ENCODE measurements at places on chromosomes 2 and 18. TPM values are rescaled to one million over a fixed set of nuclear protein-coding genes. Genes with fewer than 3 reads are reported as not detected.
A peak's percentile ranks its signal among the peaks of the same experiment; 100 is the strongest.

Gene LGALSL
- polyA plus RNA-seq = 6.5 TPM

DNA sequence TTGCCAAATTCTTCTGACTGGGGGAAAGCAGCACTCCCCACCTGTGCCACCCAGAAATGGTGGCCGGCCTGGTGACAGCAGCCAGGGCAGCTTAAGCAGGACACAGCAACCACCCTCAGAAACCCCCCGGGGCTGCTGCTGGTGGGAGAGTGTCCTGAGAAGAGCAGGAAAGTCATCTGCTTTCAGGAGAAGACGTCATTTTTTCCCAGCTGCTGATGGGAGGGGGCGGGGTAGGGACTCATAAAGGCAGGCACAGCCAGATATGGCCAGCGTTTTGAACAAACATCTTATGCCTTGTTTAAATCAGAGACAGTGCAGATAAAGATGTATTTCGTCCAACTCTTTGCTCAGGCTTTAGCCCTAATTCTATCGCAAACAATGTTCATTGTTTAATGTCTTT lies 139.5 kb downstream of the LRRC30 start:
- peak; percentile 40 for DNase-seq
- no peak overlapping the region for H3K4me3 ChIP-seq
- no peaks in the 10 kb centered on the region for H3K4me1 ChIP-seq
- H3K27me3 ChIP-seq = no peaks in the 10 kb centered on the region

Gene HOXD8
- polyA plus RNA-seq = 8.2 TPM

Gene SLC30A3
- 0.68 TPM for polyA plus RNA-seq

DNA sequence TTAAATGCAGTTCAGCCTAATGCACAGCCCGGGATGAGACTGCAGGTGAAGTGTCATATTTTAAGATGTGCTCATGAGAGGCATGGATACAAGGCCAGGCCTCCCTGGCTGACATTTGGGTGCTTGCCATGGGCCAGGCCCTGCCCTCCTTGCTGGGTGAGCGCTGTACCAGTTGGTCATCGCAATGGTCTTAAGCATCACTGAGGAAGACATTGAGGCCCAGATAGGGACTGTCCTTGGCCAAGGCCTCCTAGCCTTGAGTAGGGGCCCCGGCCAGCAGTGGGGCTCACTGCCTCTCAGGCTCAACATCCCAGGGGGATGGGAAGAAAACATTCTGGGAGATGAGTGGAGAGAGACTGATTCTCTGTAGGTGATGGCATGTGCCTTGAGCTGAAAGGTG lies 184.3 kb downstream of the SH3RF3 start:
- DNase-seq = no peak
- H3K27me3 ChIP-seq = no peaks in the 10 kb centered on the region
- no peak overlapping the region for H3K27ac ChIP-seq
